ENCODE measurements at places on chromosomes 5 and 9.

GRCh38 chr5:64790210-64790609, 21.5 kb downstream of the CWC27 start:
- DNase-seq, result no peak

GRCh38 chr9:38347271-38347671, 45.2 kb upstream of the ALDH1B1 start:
- no peak for DNase-seq

DNA sequence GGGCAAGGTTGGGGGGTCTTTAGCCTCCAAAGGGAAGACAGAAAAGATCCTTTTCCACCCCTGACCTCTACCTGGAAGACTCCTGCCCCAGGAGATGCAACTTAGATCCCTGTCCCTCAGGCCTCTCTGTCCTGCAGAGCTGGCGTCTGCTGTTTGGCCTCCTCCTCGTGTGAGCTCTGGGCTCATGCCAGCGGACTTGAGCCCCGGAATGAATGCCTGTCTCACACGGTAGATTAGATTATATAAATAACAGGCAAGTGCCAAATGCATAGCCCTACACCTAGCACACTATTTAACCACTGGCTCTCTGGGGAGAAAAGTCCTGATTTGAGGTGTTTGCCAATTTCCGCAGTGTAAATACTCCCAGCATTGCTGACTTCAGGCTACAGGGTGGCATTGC, 1.4 kb upstream of the WNK2 start:
- DNase-seq, result no peak

DNA sequence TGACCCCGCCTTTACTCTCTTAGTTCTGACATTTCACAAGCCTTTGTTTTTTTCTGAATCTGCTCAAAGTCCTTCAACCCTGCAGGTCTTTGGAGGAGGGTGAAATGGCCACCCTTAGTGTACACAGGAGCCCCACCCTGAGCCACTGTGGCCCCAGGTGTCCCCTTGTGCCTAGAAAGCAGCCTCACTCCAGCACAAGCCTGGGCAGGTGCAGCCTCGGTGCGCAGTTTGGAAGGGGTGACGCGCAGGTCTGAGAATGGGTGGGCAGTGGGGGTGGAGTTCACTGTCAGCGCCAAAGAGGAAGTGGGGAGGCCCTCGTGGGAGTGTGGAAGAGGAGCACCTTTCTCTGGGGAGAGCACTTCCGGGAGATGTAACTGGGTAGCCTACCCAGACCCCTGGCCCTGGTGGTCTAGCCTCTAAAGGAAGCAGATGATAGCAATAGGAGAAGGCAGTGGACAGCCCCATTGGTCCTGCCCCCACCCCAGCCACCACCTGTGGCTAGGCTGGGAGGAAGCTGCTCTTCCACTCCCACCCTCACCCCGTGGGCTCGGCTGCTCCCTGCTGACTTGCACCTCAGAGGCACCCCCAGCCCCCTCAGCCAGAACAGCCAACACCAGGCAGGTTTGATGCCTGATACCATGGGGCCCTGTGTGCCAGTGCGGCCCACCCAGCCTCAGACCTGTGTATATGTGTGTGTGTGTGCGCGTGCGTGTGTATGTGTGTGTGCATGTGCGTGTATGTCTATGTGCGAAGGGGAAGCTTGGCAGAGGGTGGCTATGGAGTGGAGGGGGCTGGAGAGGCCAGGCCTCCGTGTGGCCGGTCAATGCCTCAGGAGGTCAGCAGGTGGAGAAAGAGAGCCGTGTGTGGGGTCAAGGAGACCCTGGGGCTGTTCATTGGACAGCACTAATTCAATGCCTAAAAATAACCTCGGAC, 16.8 kb upstream of the DAB2IP start:
- DNase-seq, result no peak

DNA sequence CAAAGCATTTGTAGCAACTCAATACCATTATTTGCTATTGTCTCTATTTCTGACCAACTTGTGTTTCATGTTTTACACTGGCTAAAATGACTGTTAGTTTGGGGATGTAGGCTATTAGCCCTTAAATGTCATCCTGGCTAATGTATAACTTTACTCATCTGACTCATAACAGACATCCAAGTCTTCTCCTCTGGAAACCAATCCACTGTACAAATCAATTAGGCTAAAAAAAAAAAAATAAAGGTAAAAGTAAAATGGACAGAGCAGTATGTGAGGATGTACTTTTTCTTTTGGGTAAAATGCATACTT, 20.6 kb downstream of the MEGF9 start:
- no peak for DNase-seq

DNA sequence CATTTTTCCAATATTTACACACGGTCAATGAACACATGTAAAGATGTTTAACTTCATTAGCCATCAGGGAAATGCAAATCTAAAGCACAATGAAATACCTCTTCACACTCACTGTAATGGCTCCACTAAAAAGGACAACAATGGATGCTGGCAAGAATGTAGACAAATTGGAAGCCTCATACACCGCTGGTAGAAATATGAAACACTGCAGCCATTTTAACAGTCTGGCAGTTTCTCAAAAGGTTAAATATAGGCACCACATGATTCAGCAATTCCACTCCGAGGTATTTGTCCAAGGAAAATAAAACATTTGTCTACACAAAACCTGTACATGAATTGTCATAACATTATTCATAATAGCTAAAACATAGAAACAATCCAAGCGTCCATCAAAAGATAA, 20.0 kb downstream of the RNF145 start:
- DNase-seq, result no peak

- no peak for DNase-seq
Observed at GRCh38 chr5:81166430-81166829, 66.7 kb upstream of the CKMT2 start.

DNA sequence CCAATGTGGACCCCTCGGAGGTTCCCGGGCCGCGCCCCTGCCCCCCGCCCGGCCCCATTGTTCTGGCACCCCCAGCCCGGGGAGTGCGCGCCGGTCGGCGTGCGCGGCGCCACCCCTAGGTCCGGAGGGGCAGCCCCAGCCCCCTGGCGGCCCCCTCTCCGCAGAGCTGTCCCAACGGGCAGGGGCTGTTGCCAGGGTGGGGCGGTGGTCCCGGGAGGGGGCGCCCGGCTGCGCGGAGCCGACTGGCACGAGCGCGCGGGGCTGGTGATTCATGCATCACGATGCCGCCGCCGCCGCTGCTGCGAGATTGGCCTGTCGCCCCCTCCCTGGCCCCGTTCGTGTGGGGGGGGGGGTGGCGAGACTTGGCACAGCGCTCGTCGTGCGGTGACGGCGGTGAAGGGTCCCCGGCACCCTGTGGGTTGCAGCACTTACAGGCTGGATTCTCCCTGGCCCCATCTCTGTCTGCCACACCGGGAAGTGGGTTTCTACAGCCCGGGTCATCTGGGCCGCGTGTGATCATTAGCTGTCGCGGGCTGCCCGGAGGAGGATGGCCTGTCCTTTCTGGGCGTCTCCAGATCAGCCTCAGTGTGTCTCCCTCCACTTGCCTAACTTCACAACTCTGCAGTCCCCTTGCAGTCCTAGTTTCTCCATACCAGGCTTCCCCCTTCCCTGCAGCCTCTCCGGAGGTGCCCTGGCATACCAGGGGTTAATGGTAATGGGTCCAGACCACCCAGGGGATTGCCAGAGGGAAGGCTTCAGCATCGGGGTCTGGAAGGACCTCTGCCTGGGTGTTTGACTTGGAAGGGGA, 858 bp downstream of the NCS1 start:
- no peak for DNase-seq

DNA sequence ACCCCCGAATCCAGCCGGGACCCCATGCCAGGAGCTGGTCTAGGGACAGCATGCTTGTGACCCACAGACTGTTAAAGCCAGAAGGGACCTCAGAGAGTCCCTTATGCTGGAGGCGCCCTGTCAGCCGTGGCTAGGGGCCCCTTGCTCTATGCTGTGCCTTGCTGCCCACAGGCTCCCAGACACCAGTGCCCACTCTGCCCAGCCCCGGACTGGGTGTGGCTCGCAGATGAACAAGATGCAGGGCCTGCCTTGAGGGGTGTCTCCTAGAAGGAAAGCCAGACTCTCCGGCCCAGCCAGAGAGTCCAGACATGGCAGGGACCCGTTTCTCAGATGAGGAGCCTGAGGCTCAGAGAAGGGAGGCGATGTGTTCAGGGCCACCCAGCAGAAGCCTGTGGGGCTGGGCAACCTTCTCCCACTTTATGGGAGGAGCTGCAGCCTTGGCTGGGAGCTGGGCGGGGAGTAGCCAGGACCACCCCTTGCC, 85.7 kb downstream of the LMX1B start:
- no peak for DNase-seq

Measured in smooth muscle cell of the brain vasculature (primary cell).